ENCODE measurements at places on chromosomes 3 and 15.

DNA sequence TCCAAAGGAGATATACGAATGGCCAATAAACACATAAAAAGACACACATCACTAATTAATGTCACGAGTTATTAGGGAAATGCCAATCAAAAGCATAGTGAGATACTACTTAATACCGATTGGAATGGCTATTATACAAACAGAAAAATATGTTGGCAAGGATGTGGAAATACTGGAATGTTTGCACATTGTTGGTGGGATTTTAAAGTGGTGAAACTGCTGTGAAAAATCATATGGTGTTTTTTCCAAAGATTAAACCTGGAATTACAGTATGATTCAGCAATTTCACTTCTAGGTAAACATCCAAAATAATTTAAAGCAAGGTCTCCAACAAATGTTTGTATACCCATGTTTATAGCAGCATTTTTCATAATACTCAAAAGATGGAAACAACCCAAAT is 765.5 kb downstream of the VGLL3 start:
- DNase-seq: no peak

GRCh38 chr3:39025222-39025970 is 26.3 kb downstream of the SCN11A start:
- DNase-seq: no peak

- no peak for DNase-seq
Measured at GRCh38 chr3:144818973-144819372, 847.4 kb downstream of the DIPK2A start.

DNA sequence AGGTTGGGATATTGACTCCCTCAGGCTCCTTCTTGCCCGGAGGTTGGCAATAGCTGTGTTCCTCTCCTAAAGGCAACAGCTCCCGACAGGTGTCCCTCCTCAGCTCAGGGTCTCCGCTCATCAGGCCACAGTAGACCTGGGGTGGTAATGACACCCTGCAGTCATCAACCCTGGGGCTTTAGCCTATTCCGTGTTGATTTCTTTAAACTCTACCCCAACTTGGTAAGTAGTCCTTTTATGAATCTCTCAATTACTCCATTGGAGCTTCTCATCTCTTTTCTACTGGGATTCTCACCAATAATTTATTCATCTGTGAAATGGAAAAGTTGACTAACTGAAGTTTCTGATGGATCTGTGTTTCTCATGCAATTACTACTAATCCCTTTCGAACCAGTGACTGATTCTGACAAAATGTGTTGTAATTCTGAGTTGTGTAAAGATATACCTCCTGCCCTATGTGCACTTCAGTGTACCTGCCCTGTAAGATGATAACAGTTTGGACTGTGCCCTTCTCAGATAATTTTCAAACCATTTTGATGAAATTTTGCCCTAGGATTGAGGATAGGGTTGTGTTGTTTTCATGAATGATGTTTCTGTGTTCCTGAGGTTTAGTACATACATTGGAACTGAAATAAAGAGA is 89.7 kb downstream of the RPL39L start:
- no peak for DNase-seq

GRCh38 chr3:79415356-79415755 is 352.4 kb downstream of the ROBO1 start:
- no peak for DNase-seq

DNA sequence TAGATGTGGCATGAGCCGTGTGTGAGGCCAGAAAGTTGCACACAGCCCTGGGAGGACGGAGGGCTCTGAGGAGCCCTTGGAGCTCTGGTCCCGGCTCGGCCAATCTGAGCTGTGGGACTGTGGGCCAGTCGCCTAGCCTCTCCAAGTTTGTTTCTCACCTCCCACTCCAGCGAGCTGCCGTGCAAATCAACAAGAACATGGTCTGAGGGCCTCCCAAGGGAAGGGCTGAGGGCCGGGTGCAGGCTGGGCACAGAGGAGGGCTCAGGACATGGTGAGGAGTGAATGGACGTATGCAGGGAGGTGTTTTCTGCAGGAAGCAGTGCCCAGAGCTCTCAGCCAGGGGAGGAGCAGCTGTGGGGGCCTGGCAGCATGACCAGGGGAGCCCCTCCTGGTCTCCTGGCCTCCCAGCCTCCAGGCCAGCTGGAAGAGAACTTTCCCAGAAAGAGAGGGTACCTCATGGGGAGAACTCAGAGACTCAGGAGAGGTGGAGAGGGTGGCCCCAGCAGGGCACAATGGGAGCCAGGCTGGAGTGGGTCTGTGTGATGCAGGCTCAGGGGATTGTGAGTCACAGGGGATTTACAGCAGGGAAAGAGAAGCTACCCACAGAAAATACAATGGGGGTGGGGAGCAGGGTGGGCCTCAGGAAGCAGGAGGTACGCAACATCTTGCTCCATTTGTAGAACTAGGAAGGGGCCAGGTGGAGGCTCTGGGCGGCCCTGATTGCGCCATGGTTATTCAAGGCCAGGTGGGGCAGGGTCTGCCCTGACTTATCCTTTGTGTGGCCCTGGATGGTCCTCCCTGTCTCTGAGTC is 24.8 kb downstream of the PSTPIP1 start:
- no peak for DNase-seq

DNA sequence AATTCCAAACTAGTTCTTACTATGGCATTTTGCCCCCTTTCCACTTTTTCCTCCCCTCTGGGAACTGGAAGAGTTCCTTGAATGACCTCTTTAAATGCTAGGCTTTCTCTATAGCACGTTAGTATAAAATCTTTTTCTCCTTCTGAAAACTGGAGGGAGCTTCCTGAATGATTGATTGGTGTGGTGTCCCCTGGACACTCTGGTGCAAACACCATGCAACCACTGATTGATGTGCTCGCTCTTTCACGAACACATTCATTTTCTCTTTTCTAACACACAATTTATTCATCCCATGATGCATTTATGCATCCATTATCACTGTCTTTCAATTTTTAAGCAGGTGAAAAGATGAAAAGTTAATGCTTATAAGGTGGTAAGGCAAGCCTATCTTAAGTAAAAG is 159.1 kb upstream of the NANOGP8 start:
- no peak for DNase-seq

DNA sequence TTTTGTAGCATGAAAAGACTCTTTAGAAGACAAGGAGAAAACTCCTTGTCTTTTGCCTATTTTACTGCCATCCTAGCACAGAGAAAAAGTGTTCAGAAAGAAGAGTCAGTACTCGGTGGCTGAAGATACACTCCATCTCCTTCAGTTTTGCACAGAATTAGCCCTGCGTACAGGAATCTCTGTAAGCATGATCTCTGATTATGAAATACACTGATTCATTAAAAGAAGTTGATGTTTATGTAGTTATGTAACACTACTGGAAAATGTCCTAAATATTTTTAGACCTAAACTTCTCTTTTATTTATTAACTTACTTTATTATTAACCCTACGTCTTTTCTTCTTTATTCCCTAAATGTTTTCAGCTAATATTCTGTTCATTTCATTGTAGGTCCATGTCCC is 138.4 kb downstream of the LEKR1 start:
- no peak for DNase-seq

- DNase-seq: no peak
Measured at GRCh38 chr3:164416491-164417222, 661.6 kb downstream of the SI start.

DNA sequence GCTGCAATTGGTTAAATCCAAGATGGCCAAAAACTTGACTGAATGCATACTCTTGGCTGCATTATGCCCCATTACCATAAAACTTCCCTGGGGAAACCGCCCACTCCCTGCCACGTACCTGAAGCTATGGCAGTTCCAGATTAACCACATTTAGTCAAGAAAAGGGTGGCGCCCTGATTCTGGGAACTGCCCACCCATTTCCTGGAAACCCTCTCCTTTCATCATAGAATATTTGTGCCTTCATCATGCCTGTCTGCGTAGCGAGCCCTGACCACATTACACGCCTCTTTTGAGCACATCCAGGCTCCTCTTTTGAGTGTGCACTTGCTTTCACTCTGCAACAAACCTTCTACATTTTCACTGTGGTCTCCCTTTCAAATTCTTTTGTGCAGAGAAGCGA is 5.2 kb downstream of the LINS1 start:
- peak; percentile 90 for DNase-seq

DNA sequence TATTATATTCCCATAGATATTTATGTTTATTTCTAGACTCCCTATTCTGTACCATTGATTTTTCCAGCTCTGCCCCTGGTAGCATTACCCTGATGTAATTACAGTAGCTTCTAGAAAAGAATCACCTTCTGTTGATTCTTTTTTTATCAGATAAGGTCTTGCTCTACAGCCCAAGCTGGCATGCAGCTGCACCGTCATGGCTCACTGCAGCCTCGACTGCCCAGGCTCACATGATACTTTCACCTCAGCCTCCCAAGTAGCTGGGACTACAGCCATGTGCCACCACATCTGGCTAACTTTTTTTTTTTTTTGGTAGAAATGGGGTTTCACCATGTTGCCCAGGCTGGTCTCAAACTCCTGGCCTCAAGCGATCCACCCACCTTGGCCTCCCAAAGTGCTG is 41.8 kb downstream of the SLC24A1 start:
- DNase-seq: no peak

DNA sequence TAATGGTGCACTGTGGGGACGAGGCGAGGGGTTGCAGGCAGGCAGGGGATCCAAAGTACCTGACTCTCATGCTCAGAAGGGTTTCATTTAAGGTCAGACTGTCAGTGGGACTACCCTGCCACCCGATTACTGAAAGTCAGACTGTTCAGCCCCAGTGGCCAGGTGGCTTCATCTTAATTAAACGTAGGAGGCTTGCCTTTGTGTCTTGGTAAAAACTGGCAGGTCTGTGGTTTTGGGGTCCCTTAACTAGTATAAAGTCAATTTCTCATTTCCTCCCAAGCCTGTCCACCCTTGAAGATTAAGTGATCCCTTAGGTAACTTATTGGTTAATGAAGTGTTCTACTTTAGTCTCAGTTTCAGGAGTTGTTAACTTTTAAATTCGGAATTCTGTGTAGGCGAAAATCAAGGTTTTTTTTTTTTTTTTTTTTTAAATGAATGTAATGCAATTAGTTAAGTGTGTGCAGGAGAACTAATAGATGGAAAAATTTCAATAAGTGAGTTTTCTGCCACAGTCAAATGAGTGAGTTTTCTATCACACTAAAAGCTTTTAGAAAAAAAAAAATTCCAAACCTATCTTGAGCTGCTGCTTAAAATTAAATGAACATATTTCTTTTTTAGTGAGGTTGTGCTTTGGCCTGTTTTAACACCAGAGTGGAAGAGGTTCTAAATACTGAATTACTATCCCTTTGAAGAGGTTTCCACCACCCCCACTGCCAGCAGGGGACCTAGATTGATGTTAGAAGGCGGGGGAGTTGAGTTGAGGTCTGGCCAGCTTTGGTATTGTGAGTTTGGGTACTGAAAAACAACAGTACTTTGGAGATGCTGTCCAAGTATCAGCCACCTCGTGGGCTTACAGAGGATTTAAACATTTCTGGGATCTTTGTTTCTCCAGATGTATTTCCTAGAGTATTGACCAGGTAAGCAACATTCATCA is 15.2 kb downstream of the ITPR1 start:
- no peak for DNase-seq

- DNase-seq: no peak
Measured at GRCh38 chr3:124621498-124621897, 108.8 kb upstream of the UMPS start.

DNA sequence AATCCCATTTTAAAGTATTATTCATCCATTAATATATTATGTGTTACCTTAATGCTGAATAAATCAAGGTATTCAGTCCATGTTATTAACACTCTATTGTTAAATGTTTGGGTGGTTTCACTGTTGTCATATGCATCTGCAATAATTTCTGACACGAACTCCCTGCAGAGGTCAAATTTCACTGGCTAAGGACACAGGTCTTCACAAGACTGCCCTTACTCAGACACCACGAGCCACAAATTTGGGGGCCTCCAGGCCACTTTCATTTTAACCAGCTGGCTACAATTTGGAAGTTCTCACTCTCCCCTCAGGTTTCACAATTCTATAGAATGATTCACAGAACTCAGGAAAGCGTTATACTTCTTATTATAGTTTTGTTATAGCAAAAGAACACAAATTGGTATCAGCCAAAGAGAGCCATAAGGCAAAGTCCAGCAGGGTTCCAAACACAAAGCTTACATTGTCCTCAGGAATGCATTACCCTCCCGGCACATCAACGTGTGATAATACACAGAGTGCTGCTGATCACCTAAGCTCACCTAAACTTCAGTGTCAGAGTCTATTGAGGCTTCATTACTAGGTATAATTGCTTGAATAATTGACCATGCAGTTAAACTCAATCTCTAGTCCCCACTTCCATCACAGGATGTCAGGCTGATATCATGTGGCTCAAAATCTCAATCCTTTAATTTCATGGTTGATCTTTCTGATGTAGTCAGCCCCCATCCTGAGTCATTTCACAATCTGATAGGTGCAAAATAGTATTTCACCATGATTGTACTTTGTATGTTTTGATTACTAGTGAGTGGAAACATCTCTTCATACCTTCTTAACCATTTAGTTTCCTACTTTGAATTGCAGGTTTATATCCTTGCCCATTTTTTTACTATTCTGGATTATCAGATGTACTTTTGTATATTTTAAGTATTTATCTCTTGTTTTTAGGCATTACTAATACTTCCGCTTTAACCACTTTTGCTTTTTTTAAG is 441.4 kb upstream of the AGTR1 start:
- DNase-seq: no peak

DNA sequence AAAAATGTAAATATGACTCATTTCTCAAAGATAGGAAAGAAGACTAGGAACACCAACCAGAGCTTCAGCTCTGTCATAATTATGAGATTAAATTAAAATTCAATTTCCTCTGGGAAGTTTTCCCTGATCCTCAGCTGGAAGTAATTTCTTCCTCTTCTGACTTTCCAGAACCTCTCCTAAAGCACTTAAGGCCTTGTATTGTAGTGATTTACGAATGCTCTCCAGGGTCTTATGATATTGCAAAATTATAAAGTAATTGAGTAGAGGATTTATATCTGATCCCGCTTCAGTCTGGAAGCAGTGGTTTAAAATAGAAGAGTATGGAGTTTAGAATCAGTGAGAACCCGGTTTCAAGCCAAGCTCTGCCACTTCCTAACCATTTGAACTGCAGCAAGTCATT is 279.8 kb downstream of the ZPLD1 start:
- no peak for DNase-seq

- no peak for DNase-seq
Measured at GRCh38 chr3:197408177-197408957, 110.0 kb upstream of the DLG1 start.

DNA sequence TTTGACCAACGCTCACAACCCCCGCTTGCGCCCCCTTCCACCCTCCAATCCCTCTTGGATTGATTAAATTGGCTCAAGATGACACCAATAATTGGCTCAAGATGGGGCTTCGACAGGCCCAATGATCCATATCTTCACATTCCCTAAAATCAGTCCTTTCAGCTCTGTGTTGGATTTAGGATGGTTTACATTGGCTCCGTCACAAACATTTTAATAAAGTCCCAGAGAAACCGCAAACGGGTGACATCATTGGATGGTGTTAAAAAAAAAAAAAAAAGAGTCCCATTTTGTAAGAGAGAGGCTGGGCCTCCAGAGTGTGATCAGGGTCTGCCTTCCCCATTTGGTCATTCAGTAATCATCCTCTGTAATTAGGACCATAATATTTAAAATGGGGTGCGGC is 113.4 kb upstream of the MRPS22 start:
- no peak for DNase-seq

Measured in activated CD4-positive, CD25-positive, alpha-beta regulatory T cell treated with anti-CD3 and anti-CD28 coated beads, Interleukin-2, amount 50 U/mL, for 16 hours (primary cell).